ENCODE measurements at places on chromosomes 5 and 9.

- DNase-seq, result no peak
Observed at GRCh38 chr5:111645303-111645838, 111.6 kb downstream of the NREP start.

DNA sequence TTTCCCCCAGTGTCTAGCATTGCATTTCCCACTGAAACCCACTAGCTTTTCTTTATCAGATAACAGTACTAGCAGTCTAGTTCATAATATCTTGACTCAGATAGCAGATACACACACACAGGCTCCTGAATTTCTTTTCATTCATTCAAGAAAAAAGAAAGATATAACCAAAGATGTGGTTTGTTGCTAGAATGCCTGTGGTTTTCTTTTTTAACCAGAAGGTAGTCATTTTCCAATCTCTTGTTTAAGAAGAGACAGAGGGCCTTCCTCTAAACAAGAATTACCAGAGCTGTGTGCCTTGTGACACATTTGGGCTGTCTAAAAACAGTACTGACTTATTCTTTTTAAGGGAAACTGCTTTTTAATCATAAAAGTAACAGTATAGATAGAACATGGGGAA is 167.3 kb downstream of the PJA2 start:
- no peak for DNase-seq

GRCh38 chr9:96667363-96667728 is 12.2 kb upstream of the PRXL2C start:
- DNase-seq, result no peak

- peak; percentile 47 for DNase-seq
Observed at GRCh38 chr9:129609486-129610212, 11.3 kb downstream of the C9orf50 start.

DNA sequence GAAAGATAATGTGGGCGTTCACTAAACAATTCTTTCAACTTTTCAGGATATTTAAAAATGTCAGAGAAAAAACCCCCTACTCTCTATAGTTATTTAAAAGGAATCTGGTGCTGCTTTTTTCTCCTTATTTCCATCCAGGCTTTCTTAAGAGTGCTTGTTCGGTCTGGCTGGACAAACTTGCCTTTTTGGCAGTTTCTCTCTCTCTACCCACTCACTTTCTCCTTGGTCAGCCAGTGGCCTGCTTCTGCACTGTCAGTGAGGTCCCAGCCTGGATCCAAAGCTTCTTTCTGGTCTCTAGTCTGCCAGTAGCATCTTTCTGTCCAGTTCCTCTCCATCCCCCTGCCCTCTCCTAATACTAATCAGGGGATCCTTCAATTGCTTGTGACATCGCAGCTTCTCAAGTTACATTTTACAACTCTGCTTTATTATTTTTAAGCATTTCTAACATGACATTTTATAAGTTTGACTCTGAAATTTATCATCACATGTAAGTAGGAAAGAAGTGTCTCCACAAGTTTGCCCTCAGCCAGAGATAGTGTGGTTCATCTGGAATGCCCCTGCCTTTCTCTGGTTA is 50.4 kb downstream of the PIK3R1 start:
- DNase-seq, result no peak

DNA sequence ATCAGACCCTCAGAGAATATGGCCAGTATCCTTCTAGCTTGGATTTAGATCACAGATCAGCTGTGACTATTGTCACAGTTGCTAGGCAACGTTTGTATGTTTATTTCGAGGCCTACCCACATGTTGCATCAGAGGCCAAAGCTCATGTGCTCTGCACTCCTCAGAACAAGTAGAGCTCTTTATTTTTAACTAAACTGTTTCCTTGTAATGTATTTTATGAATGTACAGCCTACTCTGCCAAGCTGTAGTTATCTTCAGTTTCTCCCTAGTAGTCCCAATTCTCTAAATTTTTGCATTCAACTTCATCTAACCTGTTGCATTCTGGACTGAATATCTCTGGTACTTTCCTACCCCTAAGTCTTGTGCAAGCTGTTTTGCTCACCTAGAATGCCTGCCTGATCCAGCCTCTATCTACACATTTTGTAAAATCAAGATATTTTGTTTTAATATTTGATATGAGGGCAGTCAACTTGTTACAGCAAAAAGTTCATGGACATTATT is 52.8 kb downstream of the CAST start:
- no peak for DNase-seq

GRCh38 chr5:57753446-57753845 is 270.8 kb upstream of the ACTBL2 start:
- DNase-seq, result no peak

- no peak for DNase-seq
Observed at GRCh38 chr9:69370430-69370829, 45.4 kb downstream of the ENTREP1 start.

GRCh38 chr5:73322437-73323076 is 126.0 kb downstream of the FOXD1 start:
- DNase-seq, result no peak

DNA sequence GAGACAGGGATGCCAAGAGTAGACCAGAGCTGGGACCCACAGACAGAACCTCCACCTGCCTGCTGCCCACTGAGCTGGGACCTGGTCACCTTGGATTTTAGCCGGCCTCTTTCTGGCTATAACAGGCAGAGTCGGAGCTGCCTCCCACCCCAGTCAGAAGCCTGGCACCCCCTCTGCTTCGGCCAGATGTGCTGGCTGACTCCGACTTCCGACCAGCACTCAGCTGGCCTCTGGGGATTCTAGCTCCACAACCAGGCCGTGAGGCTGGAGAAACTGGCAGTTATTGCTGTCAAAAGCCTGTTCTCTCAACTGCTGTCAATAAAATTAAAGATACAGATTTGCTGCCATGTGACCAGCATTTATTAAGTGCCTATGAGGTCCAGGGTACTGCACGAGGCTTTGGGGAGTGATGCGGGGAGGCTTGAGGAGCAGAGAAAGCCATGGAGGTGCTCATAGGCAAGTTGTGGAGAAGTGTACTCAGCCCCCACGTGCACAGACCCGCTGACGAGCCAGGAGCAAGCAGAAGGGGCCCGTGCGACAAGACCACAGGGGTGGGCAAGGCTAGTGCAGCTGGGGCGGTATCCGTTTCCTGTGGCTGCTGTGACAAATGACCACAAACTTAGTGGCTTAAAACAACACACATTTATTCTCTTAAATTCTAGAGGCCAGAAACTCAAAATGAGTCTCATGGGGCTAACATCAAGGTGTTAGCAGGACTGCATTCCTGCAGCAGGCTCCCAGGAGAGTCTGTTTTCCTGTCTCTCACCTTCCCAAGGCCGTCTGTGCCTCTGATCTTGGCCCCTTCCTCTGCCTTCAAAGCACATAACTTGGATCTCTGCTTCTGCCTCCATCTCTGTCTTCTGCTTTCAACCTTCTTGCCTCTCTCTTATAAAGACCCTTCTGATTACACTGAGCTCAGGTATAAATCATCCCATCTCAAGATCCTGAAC is 13.1 kb downstream of the GFI1B start:
- no peak for DNase-seq

GRCh38 chr5:126137891-126138280 is 285.3 kb upstream of the GRAMD2B start:
- DNase-seq, result no peak

GRCh38 chr5:109452661-109453060 is 42.9 kb upstream of the PJA2 start:
- no peak for DNase-seq

DNA sequence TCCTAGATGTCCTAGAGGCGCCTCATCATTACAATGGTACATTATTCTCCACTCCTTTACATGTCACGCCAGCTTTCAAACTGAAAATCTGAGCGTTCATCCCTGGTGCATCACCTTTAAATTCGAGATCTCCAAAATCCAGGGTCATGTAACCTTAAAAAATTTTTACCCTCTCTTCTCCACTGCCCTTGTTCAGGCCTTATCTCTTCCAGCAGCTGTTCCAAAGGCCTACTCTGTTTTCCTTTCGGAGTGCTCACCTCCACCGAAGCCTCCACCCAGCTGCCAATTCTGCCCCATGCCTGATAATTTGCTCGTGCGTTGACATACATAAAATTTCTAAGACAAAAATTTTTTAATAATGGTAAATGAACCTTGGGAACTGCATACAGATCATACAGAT is 950 bp upstream of the MSH3 start:
- DNase-seq, result no peak

- no peak for DNase-seq
Observed at GRCh38 chr9:86098824-86099700, at the start of gene GOLM1. Gene GOLM1, minus strand, starts transcription at chr9:86099558. Its CDS starts 20,238 bp downstream, at chr9:86079320.

DNA sequence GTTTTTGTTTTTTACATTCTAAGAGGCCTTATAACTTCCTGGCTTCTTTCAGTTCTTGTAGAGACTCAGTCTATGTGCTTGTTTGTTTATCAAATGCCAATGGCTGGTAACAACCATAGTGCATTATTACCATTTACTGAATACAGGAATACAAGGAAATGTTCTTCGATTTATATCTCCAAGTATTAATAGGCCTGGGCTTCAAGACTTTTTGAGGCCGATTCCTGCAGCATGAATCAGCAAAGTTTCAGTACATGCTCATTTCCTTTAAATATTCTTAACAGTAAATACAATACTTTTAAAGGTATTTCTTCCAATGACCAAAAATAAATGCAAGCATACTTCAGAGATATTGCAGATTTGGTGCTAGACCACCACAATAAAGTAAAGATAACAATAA is 535.3 kb downstream of the EFNA5 start:
- no peak for DNase-seq

DNA sequence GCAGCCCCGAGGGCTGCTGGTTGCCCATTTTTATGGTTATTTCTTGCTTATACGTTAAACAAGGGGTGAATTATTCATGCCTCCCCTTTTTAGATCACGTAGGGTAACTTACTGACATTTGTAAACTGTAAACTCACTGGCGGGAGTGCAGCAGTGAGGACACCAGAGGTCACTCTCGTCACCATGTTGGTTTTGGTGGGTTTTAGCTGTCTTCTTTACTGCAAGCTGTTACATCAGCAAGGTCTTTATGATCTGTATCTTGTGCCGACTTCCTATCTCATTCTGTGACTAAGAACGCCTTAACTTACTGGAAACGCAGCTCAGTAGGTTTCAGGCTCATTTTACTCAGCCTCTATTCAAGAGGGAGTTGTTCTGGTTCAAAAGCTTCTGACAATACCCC is 155.0 kb upstream of the PRDM9 start:
- no peak for DNase-seq

DNA sequence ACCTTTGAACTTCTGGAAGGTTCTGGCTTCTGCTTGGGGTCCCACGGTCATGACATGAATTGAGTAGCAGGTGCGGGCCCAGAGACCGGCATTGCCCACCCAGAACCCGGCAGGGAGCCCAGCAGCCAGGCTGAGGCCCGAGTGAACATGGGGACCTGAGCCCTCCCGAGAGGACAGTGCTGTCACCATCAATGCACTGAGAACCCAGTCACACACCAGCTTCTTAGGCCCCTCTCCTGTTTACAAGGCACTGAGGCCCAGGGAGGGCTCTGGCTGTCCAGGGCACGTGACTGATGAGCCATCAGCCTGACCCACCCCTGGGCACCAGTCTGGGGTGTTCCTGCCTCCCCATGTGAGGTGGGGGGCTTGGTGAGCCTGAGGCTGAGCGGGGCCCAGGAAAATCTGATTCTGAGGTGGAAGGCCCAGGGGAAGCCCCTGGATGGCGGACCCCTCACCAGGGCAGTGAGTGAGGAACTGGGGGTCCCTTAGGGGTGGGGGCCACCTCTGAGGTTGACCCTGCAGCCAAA is 60.3 kb upstream of the RNU6ATAC start:
- no peak for DNase-seq

DNA sequence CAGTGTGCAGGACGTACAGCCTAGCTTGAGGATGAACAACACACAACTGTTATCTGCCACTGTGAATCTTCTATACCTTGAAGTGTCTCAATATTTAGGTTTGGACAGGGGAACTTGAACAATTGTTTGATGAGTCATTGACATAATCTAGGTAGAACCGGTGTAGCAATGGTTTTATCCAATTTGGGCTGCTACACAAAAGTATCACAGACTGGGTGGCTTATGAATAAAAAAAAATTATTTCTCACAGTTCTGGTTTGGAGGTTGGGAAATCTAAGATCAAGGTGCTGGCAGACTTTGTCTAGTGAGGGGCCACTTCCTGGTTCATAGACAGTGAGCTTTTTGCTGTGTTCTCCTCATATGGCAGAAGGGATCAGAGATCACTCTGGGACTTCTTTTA is 359.7 kb downstream of the HCN1 start:
- DNase-seq, result no peak

GRCh38 chr5:2576823-2577222 is 174.7 kb downstream of the IRX2 start:
- DNase-seq, result no peak

GRCh38 chr5:82106756-82107155 is 134.9 kb downstream of the ATG10 start:
- DNase-seq, result no peak

DNA sequence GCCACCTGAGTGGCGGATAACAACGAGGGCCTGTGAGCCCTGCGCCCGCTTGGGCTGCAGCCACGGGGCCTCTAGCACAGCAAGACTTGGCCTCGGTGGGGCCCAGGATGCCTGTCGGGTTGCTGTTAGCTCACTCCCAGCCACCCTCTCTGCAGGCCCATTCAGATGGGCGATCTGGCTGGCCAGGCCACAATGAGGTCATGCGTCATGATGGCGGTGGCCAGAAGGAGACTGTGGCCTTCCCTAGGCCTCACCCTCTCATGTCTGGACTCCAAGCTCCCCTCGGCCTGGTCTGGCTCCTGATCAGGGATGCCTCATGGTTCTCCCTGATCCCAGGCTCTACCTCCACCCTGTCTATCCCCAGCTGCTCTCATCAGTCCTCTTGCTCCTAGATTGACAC is 19.0 kb upstream of the TCOF1 start:
- no peak for DNase-seq

DNA sequence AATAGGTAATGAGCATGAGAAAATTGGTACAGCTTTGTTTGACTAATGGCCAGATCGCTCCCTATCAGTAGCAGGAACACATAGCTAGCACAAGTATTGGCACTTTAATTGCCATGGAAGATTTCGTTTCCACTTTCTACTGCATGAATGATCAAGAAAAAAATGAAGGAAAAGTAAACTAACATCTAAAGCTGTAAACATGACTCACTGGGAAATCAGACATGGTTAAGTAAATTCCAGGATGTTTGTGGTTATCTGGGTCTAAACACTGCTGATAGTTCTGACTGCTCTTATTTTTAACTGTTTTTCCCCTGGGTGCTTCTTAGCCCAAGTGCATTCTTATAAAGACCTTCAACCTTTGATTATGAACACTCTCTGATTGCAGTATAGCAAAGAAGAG is 388.9 kb downstream of the NR2F1-AS1 start:
- no peak for DNase-seq

All from activated CD8-positive, alpha-beta memory T cell treated with anti-CD3 and anti-CD28 coated beads for 1 hour (primary cell).